RWPE1 (cell line): ENCODE measurements at places on chromosomes 6 and 20.

GRCh38 chr6:34236443-34237315 lies at the start of gene HMGA1:
HMGA1 (plus strand) TSS chr6:34236873; CDS start chr6:34240781, 3,908 bp downstream.
- peak; percentile 85 for DNase-seq

DNA sequence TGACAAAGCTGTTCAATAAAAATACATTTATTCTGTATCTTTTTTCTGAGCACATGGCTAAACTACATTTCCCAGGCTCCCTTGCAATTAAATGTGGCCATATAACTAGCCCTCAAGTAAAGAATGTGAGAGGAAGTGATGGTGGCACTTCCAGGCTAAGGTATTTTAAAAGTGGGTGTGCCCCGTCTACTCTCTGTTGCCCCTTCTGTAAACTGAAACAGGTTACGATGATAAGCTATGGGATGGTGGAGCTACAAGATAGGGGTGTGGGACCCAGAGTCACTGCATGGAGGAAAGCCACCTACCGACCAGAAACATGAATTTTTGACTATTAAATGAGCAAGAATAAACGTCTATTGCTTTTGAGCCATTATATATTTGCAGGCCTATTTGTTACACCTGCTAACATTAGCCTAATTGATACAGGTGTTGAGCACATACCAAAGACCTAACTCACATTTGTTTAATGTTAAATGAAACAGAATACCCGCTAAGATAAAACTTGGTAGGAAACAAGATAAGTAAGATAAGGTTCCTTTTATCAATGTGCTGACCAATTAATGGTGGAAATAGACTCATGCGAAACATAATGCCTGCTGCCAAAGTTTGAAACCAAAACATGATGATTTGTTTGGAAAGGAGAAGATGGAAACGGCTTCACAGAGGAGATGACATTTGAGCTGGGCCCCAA lies 3.1 kb downstream of the FYN start:
- no peak for DNase-seq

DNA sequence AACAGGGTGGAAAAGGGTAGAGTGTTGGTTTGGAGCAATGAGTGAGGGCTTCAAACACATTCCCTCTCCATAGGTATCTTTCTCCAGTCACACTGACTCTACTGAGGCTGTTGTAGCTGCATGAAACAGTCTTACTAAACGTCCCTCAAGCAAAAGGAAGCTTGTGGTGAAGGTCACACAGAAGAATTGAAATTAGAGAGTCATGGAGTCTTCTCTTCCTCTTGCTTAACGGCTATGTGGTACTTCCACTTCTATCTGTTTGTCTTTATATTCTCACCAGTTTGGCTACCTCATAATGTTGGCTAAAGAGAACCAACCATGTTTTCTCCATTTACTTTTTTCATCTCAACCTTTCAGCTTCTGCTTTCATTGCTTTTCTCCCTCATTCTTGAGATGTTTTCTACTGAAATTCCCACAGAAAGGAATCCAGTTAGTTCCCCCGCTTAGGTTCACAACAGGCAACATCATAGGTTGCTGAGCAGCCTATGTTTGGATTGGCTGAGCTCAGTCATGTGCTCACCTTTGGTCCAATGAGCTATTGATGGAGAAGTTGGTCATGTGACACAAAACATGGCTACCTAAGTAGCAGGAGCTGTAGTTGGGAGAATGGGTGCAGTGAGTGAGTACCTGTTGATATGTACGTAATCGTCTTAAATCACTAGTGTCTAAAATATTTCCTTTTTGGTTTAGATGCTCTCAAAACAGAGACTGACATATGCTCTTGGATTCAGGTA lies 99.8 kb downstream of the SNAP25 start:
- no peak for DNase-seq

GRCh38 chr6:113281014-113281413 lies 576.1 kb upstream of the MARCKS start:
- DNase-seq = no peak

GRCh38 chr6:106973018-106973835 lies 1.3 kb downstream of the CD24 start:
- DNase-seq = peak; percentile 34
